Endothelial cell of umbilical vein (primary cell): ENCODE measurements at places on chromosomes 5 and 9. TPM values are rescaled to one million over a fixed set of nuclear protein-coding genes. Genes with fewer than 3 reads are reported as not detected.

- no peak for DNase-seq
Measured at GRCh38 chr9:92247296-92247695, 46.2 kb downstream of the IARS1 start.

DNA sequence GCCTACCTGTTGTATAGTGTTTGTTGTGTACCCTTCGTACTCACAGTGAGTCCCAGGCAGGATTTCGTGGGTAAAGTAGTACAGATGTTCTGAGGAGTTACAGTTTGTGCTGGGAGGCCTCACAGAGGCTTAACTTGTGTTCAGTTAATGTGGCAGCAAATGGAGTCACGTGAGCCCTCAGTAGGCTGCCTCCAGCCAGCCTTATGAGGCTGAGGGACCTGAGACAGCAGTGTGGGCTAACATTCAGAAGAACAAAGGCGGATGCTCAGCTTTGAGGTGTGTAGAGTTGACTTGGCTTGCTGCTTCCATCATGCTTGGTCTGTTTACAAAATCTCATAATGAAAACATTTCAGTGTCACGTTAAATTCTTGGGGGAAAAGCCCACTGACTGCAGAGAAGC, 118.1 kb downstream of the TRIO start:
- DNase-seq: no peak

- no peak for DNase-seq
Measured at GRCh38 chr9:90830051-90830450, 28.4 kb downstream of the SYK start.

Gene RIMOC1
- polyA plus RNA-seq: 13.1 and 15.7 TPM in 2 replicates

Gene TAL2
- 0.30 TPM in 1 of 2 replicates, not detected in the other for polyA plus RNA-seq

DNA sequence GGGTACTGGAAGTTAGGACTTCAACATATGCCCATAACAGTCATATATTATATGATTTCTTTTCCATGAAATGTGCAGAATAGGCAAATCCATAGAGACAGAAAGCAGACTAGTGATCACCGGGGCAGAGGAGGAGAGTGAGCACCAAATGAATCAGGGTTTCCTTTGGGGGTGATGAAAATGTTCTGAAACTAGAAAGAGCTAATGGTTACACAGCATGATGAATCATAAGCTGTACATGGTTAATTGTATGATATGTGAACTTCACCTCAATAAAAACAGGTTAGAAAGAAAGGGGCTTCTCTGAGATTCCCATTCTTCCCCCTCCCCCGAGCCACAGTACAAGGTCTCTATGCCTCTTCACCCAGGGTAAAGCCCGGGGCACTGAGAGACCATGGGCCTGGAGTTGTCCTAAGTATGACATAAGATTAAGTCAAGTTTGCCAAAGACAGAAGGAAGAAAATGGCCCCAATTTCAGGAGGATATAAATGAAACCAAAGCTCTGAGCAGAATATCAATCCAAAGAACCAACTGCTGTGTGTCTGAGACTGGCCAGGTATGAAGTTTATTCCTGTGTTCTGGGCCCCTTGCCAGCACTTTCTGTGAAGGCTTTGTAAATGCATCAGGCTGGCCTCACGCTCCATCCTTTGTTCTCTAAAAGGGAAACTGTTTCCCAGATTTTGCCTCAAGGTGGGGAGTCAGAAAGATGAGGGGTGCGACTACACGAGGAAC, 243.8 kb downstream of the CDK5RAP2 start:
- no peak for DNase-seq

GRCh38 chr5:56648460-56649034, 166.8 kb upstream of the MAP3K1 start:
- no peak for DNase-seq

DNA sequence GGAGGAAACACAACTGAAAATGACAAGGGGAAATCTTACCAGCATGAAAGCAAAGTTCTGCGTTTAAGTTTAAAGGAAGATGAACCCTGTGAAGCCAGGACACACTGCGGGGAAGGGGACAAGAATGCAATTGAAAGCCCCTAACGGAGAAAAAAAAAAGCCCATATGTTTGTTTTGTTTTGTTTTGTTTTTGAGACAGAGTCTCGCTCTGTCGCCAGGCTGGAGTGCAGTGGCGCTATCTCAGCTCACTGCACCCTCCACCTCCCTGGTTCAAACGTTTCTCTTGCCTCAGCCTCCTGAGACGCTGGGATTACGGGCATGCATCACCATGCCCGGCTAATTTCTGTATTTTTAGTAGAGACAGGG, 2.9 kb downstream of the STK10 start:
- no peak for DNase-seq

DNA sequence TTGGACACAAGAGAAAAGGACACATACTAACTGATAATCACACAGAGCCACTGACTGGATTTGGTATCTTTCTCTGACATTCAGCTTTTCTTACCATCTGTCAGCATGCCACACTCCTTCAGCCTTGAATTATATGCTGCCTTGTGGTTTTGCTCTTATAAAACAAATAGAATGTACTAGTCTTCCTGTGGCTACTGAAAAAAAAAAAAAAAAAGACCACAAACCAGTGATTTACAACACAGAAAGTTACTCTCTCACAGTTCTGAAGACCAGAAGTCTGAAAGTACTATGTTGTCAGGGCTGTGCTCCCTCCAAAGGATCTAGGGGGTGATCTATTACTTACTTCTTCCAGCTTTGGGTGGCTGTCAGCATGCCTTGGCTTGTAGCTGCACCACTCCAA, 82.3 kb downstream of the THBS4 start:
- DNase-seq: no peak

DNA sequence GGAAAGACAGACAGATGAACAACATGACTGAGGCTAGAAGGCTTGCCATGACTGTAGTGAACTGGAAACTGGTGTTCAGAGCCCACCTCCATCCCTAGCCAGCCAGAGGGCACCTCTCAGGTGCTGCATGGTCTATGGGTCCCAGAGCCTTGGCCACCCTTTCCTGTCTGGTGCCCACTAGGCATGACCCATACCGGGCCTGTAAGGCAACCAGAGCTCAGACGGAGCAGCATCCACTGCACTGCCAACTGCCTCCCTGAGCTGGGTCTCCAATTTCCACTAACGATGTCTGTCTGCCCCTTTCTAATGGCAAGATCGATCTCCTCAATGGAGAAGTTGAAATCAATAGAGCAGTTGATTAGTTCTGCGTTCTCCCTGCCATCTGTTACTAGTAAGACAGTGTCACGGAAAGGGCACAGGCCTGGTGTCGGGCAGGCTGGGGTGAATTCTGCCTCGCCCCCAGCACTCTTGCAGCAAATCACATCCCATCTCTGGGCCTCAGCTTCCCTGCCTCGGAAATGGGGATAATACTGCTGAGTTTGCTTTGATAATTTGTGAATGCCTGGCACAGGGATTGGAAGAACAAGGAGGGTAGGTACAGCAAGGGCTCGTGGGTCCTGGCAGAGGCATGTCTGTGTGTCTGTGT, 172.3 kb upstream of the MVB12B start:
- no peak for DNase-seq

DNA sequence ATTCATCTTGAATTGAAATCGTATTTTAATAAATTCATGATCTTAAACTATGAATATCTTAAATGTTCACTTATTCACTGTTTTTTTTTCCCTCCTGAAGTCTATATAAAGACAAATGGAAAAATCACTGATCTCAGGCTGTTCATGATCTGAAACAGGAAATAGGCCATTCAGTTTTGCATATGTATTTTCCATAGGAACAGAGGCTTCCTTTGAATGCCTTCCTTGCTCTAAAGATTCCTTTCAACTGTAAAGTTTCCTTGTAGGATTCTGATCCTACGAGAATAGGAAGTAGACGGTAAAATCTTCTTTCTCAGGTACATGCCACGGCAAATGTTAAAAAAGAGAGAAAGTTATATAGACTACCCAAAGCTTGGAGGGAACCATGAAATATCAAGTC, 194.4 kb upstream of the PPP1R2B start:
- DNase-seq: no peak

DNA sequence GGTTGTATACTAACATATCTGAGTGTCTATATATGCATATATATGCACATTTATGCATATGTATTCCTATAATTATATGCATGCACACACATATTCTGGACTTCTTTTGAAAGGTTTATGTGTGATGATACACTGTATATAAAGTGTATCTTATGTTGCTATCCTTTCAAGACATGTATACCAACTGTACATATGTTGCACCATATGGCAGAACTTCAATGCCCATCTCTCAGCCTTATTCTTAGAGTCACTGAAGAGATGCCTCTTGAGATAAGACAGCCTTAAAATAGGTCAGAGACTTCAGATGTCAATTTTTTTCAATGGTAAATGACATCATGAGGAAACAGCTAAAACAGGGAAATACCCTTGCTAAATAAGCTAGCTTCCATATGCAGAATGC, 461.4 kb downstream of the SPATA31D1 start:
- DNase-seq: no peak

DNA sequence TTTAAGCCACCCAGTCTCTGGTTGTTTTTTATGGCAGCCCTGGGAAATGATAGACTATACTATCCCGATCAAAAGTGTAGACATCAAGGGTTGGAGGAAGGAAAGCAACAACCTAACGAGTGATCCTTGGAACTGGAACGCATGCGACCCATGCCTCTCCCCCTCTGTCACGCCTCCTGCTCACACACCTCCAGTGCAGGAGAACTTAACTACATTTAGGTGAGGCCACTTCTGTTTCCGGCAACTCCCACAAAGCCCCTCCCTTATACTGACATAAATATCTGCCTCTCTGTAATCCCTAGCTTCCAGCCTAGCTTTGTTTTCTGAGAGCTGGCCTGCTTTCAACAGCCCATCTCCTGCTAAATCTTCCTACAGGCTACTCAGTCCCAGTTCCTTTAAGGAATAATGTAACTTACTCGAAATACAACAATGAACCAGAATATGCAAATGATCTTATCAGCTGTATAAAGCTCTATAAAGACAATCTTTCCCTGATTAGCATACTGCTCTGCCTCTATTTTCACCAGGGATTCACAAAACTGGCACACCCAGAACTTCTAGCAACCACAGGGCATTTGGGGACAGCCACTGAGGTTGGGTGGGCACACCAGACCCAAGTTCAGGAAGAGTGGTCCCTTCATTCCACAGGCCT, 73.9 kb downstream of the GABBR2 start:
- DNase-seq: no peak

Gene CDH12
- 0.03 TPM in 1 of 2 replicates, not detected in the other for polyA plus RNA-seq

GRCh38 chr5:1521671-1522600, 1.8 kb downstream of the LPCAT1 start:
- peak; percentile 21 for DNase-seq

- no peak for DNase-seq
Measured at GRCh38 chr5:150510460-150511263, 2.7 kb downstream of the NDST1 start.

DNA sequence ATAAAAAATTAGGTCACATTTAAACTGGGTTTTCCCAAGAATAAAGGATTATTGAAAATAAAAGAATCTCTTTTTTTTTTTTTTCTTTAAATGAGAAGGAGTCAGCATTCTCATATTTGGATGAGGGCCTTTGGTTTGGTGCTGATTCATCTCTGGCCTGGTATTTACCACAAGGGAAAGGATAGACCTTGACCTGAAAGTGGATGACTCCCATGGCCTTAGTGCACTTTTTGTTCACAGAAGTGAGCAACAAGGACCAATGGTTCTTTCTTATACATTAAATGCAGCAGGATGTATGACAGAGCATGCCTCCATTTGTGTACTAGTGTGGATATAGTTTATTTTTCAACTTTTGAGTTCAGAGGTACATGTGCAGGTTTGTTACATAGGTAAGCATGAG, 6.9 kb downstream of the YTHDC2 start:
- DNase-seq: no peak

DNA sequence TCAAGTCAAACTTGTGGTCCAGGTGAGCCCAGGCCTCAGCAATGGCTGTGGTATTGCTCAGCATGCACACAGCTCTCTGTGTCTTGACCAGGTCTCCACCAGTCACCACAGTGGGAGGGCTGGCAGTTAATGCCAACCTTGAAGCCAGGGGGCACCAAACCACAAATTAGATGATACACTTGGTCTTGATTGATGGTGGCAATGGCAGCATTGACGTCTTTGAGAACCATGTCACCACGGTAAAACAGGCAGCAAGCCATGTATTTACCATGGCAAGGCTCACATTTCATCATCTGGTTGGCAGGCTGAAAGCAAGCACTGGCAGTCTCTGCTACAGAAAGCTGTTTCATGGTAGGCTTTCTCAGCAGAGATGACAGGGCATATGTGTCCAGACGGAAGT, 40.0 kb downstream of the NIM1K start:
- DNase-seq: no peak

- no peak for DNase-seq
Measured at GRCh38 chr5:135030956-135031812, 2.8 kb downstream of the PITX1 start.

GRCh38 chr5:116002116-116002906, 30.0 kb upstream of the ARL14EPL start:
- peak; percentile 6 for DNase-seq

- DNase-seq: no peak
Measured at GRCh38 chr5:151212406-151212798, 11.5 kb downstream of the CCDC69 start.

GRCh38 chr5:131932235-131932634, 13.2 kb downstream of the MEIKIN start:
- no peak for DNase-seq

Gene CCL28
- 1.2 and 1.4 TPM in 2 replicates for polyA plus RNA-seq

DNA sequence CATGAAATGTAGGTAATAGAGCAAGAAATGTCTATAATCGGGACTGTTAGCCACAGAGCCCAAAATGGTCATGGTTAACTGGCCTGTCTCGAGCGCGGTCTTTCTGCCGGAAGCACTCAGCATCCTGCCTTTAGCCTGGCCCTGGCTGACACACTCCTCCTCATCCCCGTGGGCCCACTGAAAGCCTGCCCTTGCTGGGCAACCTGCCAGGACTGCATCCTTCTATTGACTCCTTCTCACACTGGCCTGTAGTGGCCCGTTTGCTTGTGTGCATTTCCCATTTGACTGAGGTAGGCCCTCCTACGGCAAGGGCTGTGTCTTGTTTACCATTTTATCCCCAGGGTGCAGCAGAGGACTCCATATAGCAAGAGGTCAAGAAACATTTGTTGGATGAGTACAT, 215.7 kb downstream of the ATPSCKMT start:
- no peak for DNase-seq

Gene ANKRD33B
- polyA plus RNA-seq: 2.0 and 2.4 TPM in 2 replicates

DNA sequence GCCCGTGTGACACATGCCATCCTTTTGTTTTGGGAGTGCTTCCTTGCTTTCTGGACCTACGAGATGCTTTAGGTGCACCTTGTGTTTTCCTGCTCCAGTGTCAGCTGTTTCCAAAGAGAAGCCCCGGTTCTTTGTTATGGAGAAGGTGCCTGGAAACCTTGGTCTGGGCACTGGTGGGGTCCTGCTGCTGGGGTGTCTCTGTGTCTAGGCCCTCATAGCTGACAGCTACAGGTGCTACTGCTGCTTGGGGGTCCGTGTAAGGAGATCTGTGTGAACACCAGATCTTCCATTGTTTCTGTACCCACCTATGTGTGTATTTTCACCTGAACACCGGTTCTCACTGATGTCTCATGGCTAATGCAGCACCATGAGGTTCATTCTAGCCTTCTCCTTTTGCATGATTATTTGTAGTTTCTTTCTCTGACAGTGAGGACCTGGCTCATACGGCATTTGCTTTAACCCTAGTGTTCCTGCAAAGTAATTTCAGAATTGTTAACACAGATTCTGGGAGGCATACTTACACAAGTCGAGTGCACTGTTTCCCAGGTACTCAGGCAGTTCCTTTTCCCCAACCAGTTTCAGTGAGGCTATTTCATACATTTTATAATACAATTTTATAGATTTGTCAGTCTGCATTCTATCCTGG, 13.2 kb upstream of the FAM120AOS start:
- DNase-seq: no peak
